Cardiac septum (tissue), 1 donor: ENCODE measurements at places on chromosomes 6 and 20. TPM values are rescaled to one million over a fixed set of nuclear protein-coding genes. Genes with fewer than 3 reads are reported as not detected.

DNA sequence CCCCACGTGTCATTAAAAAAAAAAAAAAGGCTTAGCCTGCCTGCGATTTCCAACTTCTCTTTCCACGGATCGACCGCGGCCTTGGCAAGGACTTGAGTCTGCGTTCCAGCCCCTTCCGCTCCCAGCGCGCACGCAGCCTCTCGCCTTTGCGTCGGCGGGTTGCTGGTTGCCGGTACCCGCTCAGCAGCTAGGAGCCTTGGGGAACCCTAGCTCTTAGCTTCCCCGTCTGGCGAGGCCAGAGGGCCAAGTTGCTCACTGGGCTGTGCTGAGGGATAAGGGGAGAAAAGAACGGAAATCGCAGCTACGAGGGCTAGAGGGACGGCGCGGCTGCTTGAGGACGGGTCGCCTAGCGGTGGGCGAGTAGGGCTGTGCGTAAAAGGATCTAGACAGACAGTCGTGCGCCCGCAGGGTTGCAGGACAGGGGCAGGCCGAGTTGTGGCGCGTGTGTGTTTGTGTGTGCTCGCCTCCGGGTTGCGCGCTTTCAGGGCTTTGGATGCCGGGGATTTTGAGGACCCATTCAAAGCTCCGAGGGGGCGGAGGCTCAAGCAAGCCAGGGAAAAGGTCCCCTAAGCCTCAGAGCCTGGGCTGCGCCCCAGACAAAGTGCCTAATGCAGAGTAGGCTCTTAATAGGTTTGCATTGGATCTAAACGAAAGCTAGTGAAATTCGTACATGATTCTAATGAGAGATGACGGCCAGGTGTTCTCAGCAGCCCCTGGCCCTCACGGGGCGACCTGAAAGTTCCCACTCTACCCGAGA lies 40.5 kb upstream of the OSTM1 start:
- peak; percentile 82 for DNase-seq

WFDC12 gene
- not detected for total RNA-seq

GRCh38 chr20:63737945-63738686 lies 1.5 kb upstream of the SLC2A4RG start:
- DNase-seq = peak; percentile 60

DNA sequence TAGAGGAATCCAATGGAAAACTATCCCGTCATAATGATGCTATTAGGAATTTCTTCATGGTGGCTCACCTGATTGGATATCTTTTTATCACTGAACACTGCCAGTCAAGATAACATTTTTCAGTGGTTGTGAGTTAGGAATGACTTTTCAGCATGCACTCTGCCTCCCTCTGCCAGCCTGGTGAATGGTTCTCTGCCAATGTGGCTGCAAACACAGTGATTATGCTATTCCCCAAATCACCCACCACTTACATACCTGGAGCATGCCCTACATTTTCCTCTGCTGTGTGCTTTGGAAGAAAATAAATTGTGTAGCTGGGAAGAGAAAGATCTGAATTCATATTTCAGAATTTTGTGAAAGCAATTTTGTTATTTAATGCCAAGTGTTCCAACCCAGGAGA lies 102.6 kb upstream of the LAMP5 start:
- DNase-seq = no peak
